Type B pancreatic cell (in vitro differentiated cells): ENCODE measurements at places on chromosomes 1 and 21. TPM values are rescaled to one million over a fixed set of nuclear protein-coding genes. Genes with fewer than 3 reads are reported as not detected.

Gene BARHL2
- 14.8 TPM in 1 of 2 replicates, not detected in the other for total RNA-seq

Gene LYPLA2
- total RNA-seq: 83.6 and 113 TPM in 2 replicates

GRCh38 chr1:234531151-234531635, 52.2 kb upstream of the TARBP1 start:
- DNase-seq: no peak

GRCh38 chr1:52919051-52919722, 2.4 kb downstream of the ECHDC2 start:
- DNase-seq: no peak

GRCh38 chr1:204589409-204590038, 73.3 kb downstream of the MDM4 start:
- DNase-seq: no peak
